ENCODE measurements at places on chromosomes 1 and 21. TPM values are rescaled to one million over a fixed set of nuclear protein-coding genes. Genes with fewer than 3 reads are reported as not detected.

PIGP gene
- total RNA-seq: 12.5 TPM

AMY1B gene
- total RNA-seq: not detected

HSPB7 gene
- total RNA-seq: 60.5 TPM

CYP4A22 gene
- total RNA-seq: not detected

DCST2 gene
- 0.49 TPM for total RNA-seq

SLC9C2 gene
- not detected for total RNA-seq

CFAP141 gene
- not detected for total RNA-seq

ERG gene
- total RNA-seq: 5.7 TPM

IFNLR1 gene
- total RNA-seq: not detected

SCP2 gene
- total RNA-seq: 170 TPM

LIN28A gene
- not detected for total RNA-seq

PGLYRP4 gene
- not detected for total RNA-seq

ZNF683 gene
- total RNA-seq: not detected

ST6GALNAC3 gene
- total RNA-seq: 5.1 TPM
